ENCODE measurements at places on chromosomes 5 and 9.

GRCh38 chr5:76331126-76331525 lies 72.0 kb upstream of the IQGAP2 start:
- DNase-seq, result no peak

DNA sequence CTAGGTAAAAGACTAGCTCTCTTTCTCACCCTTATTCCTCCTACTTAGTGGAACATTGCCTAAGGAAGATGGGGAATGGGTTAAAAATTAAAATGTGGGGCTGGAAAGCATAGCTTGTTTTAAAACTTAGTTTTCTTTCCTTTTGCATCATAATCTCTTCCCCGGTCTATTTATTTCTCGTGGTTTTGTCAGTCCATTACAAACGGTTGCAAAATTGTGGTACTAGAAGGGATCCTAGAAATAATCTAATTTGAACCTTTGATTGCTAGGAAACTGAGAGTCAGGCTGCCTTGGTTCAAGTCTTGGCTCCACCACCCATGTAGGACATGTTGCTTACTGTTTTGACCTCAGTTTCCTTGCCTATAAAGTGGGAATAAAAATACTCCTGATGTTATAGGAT lies 1.3 kb downstream of the IL31RA start:
- no peak for DNase-seq

DNA sequence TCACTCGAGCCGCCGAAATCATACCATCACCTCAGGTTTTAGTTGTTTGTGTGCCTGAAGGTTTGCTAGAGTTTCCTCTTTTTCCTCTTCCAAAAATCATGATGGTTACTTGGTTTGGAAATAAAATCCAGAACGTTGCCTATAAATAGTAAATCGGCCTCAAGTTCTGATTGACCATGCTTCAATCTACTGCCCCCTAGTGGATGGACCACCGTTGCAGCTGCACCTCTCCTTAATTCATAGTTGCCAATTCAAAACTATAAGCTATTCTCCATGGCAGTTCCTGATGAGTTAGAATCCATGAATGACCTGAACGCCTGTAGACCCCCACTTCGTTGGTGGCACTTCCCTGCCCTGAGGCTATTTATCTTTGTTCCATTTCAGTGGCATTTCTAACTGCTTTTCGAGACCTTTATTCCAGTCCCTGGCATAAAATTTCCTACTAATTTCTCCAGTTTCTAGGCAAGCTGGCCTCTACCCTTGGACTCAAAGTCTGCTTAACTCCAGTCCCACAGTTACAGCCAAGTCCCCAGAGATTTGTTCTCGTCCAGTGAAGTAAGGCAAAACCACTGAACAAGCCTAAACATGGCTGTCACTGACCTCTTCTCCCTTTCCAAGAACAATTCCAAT lies 422.6 kb downstream of the EFNA5 start:
- DNase-seq, result no peak

- DNase-seq, result no peak
Observed at GRCh38 chr9:115115924-115116323, 2.0 kb downstream of the TNC start.

DNA sequence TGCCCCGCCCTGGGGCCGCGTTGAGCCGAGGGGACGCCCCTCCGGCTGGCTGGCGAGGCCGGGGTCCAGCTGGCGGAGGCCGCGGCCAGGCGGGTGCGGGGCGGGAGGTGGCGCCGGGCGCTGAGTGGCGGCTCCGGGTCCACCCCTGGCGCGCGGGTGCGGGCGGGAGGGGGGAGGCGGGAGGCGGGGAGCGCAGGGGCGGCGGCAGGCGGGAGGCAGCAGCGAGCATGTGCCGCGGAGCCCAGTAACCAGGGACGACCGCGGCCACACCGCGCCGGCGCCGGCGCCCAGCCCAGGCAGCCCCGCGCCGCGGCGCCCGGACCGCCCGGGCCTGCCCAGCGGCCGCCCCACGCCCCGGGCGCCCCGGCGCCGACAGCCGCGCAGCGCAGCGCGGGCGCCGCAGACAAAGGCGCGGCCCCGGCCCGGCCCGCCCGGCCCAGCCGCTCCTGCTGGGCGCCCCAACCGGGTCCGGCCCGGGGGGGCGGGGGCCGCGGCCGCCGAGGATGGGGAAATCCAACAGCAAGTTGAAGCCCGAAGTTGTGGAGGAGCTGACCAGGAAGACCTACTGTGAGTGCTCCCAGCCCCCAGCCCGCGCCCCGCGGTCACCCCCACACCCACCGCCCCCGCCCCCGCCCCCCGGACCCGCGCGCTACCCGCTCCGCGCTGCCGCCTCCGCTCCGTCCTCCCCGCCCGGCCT lies at the start of gene NCS1:
Gene NCS1 (plus strand): TSS at position 244 of the 697 bp plus-strand sequence. CDS start 260 bp downstream, at position 504.
- no peak for DNase-seq

- DNase-seq, result peak; percentile 80
Observed at GRCh38 chr9:2559192-2560152, 62.1 kb upstream of the VLDLR start.

DNA sequence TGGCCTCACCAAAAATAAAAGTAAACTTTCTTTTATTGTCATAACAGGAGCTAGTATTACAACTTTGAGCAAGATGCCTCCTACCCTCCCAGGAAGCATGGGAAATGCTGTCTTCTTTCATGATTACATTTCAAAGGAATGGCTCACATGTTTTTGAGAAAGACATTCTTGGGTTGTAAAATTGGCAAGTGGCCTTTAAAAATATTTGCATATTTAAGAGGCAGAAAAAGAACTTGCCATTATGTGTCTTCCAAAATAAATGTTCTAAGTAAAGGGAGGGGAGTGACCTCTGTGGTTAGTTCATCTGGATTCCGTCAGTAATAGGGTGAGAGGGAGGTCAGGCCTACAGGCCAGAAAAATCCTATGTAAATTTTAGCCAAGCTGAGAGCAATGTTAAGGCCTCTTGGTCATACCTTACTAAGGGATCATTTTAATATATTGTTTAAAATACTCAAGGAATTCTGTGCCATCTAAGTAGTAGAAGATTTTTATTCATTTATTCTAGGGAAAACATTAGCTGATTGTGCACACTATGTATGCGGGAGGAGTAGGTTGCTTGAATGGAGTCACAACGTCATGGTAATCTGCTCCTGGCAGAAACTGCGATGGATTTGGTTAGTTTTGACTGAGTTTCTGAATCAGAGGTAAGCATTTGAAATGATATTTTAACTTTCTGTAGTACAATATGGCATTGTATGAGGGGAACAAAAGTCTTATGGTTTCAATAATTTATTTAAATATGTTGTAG lies 1485.7 kb upstream of the CDH9 start:
- DNase-seq, result no peak

DNA sequence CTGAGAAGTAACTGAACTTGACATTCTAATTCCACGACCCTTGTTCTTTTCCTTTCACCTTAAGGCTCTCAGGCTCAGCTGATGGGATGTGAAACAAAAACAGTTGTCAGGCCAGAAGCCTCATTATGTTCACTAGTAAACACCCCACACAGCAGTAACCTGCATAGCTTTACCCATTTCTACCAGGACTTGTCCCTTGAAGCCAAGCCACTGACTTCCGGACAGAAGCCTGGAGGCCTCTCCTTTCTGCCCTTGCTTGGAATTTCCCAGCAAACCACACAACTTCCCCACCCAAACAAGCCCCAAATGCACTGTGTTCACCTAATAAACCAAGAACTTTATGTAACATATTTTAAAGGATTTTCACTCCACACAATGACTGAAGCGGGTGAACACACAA lies 19.6 kb downstream of the PRUNE2 start:
- DNase-seq, result no peak

DNA sequence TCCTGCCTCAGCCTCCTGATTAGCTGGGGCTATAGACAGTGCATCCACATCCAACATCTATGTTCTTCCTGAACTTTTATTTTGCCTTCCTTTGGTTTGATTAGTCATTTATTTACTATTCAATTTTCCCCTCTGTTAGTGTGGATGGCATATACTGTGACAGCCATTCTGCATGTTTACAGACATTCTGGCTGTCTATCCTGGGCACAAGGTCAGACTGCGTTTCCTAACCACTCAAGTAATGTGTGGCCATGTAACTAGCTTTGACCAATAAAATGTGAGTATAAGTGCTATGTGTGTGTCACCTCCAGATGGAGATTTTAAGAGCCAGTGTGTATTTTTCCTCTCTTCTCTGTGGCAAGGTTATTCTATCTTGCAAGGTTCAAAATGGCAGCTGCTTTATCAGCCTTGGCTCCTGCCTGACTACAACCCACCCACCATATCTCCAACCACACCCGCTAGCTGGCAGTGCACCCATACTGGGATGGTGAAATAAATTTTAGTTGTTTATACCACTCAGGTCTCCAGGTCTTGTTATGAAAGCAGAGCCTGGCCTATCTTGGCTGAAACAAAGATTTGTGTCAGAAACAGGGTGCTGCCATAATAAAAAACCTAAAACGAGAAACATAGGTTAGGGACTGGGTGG lies 32.2 kb downstream of the PDE6A start:
- no peak for DNase-seq

GRCh38 chr9:82206490-82206889 lies 217.9 kb downstream of the SPATA31D1 start:
- DNase-seq, result no peak

DNA sequence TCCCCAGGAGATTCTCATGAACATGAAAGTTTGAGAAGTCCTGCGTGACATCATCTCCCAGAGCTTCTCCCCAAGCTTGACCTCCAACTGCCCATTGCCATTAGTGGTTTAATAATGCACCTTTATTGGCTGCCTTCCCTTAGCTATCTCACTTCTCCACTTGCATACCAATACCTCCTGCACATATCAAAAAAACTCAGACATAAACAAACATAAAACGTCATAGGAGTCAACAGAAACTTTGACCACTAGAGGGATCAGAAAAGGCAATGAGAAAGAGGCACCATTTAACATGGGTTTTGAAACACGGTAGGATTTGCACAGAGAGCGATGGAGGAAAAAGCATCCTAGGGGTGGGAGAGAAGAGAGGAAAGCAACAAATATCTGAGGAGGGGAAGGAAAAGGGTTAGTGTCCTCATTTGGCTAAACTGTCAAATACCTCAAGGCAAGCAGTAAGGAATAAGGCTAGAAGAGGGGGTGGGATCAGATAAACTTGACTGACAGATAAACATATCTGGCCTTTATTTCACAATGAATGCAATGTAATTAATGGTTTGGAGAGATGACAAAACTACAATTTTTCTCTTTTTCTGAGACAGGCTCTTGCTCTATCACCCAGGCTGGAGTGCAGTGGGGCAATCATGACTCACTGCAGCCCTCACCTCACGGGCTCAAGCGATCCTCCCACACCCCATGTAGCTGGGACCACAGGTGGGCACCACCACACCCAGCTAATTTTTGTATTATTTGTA lies 27.0 kb downstream of the GNAQ start:
- no peak for DNase-seq

DNA sequence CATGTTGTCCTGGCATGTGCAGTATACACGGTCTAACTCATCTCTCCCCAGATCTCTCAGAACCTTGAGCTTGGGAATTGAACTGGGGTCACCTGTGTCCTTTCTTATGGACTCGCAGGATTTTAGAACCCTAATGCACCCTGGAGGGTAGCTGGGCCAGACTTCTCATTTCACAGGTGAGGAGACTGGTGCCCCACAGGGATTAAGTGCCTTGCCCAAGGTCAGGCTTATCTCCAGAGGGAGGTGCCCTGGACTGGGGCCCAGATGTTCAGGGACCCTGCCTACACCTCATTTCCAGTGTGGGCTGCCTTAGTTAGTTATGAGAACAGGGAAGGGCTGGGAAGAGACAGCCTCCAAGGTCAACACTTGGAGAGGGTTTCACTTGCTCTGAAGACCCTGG lies 4.0 kb upstream of the NUP214 start:
- DNase-seq, result no peak

DNA sequence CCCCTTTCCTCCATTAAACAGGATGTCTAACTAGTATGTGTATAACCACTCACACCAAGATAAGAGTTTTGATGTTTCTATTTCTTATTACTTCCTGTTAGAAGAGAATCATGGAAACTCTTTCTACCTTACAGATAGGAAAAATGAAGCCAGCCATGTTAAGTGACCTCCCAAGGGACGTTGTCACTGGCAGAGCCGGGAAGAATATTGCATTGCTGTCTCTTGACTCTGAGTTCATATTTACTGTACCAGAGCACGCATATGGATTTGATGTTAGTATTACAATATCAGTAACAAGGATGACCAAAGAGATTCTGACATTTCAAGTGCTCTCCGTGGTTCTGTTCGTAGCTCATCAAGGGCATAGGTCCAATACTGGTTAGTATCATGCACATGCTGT lies 12.5 kb upstream of the C5orf63 start:
- no peak for DNase-seq

Data from GM04503 (cell line).